ENCODE measurements at places on chromosomes 11 and 22. TPM values are rescaled to one million over a fixed set of nuclear protein-coding genes. Genes with fewer than 3 reads are reported as not detected.
A peak's percentile ranks its signal among the peaks of the same experiment; 100 is the strongest.

CSNK2A3 gene
- 0.86 TPM for total RNA-seq

DNA sequence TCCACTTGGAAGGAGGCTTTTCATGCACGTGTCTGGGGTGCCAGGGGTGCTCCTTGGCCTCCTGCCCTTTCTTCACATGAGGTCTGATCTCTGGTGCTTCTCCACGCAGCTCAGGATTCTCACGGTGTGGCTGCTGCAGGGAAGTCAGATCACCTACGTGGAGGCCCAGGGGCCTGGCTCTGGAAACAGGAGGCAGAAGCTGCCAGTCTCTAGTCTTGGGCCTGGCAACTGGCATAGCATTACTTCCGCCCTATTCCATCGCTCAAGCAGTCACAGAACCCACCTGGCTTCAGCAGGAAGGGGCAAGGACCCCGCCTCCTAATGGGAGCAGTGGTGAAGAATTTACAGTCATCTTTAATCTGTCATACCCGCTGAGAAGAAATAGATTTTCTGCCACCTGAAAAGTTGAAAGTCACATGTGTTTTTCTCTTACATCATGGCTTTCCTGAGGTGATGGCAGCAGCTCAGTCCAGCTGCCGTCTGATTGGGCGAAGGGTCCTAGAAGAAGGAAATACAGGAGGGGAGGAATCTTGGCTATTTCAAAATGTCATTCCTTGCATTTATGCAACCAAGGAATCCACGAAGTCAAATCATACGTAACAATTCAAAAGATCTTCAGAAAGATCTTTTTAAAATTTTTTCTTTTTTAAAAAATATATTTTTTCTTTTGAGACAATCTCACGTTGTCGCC is 50.1 kb upstream of the DKK3 start:
- H3K4me3 ChIP-seq = no peak overlapping the region
- H3K36me3 ChIP-seq = no peaks in the 10 kb centered on the region
- H3K4me1 ChIP-seq = peaks cover 24% of the 10 kb centered on the region
- no peak for DNase-seq

MUC5B gene
- total RNA-seq = 3.4 TPM

IGLL5 gene
- not detected for total RNA-seq

SCO2 gene
- total RNA-seq = 3.6 TPM

GRCh38 chr11:76148941-76149613 is 57.2 kb downstream of the WNT11 start:
- peaks cover 5% of the 10 kb centered on the region for H3K36me3 ChIP-seq
- H3K4me1 ChIP-seq = peaks cover 35% of the 10 kb centered on the region
- no peak overlapping the region for H3K4me3 ChIP-seq
- H3K27me3 ChIP-seq = peaks cover 10% of the 10 kb centered on the region
- peak; percentile 34 for DNase-seq
- H3K27ac ChIP-seq = no peak overlapping the region

- H3K36me3 ChIP-seq = peaks cover 17% of the 10 kb centered on the region
- no peaks in the 10 kb centered on the region for H3K27me3 ChIP-seq
- H3K27ac ChIP-seq = peak overlapping the region; percentile 98
Measured at GRCh38 chr11:56885177-56885576, 103.5 kb upstream of the OR5AK2 start.

GRCh38 chr11:94786264-94787126 is 18.3 kb downstream of the AMOTL1 start:
- H3K36me3 ChIP-seq = no peaks in the 10 kb centered on the region
- H3K4me1 ChIP-seq = peaks cover 48% of the 10 kb centered on the region
- no peaks in the 10 kb centered on the region for H3K27me3 ChIP-seq
- no peak overlapping the region for H3K4me3 ChIP-seq
- no peak overlapping the region for H3K27ac ChIP-seq

- no peaks in the 10 kb centered on the region for H3K4me1 ChIP-seq
- no peak for DNase-seq
- H3K4me3 ChIP-seq = no peak overlapping the region
- no peak overlapping the region for H3K27ac ChIP-seq
Measured at GRCh38 chr11:17931595-17931994, 81.3 kb downstream of the SERGEF start.

DNA sequence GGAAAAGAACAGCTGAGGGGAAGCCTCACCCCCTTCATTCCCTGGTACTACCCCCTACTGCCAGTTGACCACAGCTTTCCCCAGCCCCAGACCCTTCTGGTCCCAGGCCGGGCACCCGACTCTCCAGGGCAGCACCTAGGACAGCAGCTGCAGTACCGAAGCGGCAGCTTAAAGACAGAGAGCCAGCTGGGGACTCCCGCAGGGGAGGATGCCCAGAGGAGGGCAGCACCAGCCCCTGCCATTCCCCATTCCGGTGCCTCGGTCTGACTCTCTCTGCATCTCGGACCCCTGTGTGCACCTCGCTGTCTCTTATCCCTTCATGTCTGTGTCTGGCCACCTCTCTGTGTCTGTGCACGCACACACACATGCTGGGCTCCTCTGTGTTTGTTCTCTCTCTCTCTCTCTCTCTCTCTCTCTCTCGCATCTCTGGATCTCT is 9.4 kb downstream of the IGSF9B start:
- H3K4me3 ChIP-seq = no peak overlapping the region
- H3K36me3 ChIP-seq = no peaks in the 10 kb centered on the region
- peaks cover 29% of the 10 kb centered on the region for H3K4me1 ChIP-seq
- H3K27ac ChIP-seq = no peak overlapping the region
- peak; percentile 63 for DNase-seq
- peaks cover 29% of the 10 kb centered on the region for H3K27me3 ChIP-seq

HTR3A gene
- total RNA-seq = not detected

TRIM21 gene
- 19.1 TPM for total RNA-seq
